Amniotic epithelial cell (primary cell): ENCODE measurements at places on chromosomes 12 and 14.

DNA sequence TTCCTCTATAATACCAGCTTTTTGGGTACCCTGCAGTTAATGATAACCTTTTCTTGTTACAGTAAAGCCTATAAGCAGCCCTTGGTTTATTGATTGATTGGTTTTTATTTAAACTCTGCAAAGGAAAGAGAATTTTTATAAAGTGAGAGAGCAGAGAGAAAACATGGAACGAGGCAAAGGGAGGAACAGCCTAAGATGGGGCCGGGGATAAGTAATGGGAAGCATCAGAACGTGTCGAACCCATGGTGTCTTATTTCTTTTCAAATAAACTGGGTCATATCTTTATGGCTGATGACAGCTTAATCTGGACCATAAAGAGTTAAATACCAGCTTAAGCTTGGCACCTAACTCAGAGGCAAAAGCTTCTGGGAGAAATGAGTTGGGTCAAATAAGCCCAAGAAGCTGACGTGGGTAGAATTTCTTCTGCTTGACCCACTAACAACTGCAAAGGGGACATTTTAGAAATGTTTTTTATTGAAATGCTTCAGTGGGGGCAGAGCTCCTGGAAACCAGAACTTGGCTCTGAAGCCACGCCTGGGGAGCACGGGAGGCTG is 12.0 kb upstream of the C14orf93 start:
- no peak for DNase-seq

GRCh38 chr12:30257618-30258017 is 438.1 kb downstream of the IPO8 start:
- DNase-seq, result no peak

DNA sequence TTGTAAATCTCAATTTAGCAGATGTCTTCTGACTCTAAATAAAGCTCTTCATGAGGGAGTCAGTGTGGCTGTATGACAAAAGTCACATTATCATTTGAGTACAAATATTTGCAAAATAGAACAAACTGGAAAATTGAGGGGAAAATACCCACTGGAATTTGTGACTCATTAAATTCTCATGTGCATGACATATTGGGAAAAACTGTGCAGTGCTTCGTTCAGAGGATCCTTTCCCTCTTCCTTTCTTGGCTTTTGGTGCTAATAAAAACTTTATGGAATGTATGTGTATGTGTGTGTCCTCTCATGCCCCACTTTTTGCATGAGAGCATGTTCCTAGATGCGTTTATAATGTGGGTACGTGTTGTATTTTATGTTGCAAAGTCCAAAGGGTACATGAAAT is 267.8 kb downstream of the KTN1 start:
- DNase-seq, result peak; percentile 34

- no peak for DNase-seq
These were observed 29.1 kb upstream of the HDAC7 start for GRCh38 chr12:47848853-47849252.

DNA sequence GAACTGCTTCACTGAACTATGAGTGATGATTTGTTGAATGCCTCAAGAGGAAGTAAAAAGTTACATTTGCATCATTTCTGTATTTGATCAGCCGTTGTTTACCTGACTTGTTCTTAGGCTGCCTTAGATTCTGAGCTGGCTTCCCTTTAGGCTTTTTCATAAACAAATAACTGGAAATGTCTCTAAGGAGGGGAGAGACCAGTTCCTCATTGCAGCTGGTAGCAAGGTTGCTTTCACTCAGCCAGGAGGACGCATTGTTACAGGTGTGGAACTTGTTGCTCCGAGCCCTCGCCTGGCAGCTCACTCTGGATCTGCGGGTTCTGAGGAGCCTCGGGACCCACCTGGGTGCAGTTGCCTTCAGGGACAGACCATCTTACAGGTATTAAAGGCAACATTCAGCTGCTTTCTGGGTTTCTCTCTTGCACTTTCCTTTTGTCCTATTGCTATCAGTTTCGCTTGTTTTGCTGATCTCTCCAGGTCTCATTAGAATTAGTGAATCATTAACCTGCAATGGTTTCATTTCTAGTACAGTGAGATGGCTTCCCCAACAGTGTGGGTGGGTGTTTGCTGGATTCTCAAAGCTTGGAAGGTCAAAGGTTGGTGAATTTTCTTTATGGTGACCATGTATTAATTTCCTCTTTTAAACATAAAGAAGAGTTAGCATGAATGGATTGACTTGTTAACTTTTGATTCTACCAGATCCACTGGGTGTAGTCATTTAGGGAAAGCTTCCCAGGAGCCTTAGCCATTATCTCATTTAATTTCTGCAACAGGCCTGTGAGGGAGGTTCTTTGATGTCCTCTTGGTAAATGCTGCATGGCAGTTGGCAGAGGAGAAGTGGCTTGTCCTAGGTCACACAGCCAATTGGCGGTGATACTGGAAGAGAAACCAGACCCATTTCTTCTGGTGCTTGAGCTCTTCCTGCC is at the start of gene PLEKHG7:
Gene PLEKHG7, plus strand, starts transcription at position 236 of the 926 bp plus-strand sequence. CDS start 3,643 bp downstream, outside the sequence.
- DNase-seq, result no peak

DNA sequence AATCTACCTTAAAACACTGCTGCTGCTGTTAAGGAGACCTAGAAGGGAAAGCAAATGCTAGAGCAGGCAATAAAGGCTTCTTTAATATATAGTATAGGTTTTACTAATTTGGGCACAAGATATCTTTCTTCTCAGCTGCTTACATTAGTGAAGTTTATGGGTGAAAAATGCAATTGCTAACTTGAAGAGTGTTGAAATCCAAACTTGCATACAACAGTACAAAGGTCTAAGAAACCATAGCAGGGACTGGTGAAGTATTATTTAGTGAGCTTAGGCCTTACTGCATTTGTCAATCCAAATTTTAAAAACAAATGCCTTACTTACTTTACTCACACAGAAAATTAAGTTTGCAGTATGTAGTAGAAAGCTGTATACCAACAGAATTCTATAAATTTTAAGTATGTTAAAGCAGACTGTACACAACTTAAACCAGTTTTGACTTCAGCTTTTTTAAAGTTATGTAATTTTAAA is 1.4 kb upstream of the AP4S1 start:
- DNase-seq, result no peak

DNA sequence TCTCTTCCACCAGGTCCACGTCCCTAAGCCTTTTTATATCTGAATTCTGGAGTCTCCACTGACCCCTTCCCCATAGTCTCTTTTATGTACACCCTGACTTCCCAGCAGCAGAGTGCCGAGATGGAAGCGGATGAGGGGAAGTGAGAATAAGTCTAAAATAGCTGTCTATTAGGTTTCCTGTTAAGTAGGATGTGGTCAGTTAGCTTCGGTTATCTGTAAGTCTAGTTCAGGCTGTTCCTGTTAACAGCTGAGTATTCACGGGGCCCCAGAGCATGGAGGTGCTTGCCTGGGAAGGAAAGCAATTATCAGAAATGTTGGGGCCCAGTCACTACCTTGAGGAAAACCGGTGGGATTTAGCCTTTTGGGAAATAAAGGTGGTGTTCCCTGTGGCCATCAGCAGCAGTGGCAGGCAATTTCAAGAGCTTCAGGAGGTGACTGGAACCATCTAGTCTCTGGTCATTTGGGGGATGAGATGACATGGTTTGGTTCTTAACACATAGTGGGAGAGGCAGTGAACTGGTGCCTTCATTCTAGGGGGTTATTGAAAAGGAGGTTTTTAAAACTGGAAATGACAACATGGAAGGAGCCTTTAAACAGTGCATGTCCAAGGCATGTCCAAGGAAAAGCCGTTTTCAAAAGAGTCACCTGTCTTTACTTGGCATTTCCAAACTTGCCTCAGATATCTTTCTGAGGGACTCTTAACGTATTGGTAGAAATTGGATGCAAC is 21.8 kb downstream of the CHST11 start:
- no peak for DNase-seq

DNA sequence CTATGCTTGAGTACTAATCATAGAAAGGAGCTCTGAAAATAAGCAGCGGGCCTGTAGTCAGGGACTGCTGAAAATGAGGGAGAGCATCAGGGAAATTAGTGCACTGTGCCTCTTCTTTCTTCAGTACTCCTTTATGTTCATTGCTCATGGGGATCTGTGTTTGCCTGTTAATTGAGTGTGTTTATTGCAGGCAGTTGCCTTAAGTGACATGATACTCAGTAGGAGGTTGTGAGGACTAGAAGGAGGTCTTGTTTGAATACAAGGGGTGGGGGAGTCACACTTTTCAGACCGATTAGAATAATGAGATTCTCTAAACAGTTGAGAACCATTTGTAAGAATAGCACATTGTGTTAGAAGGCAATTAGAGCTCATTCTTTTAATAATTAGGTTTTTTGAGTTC is 102.6 kb upstream of the SLCO1C1 start:
- DNase-seq, result no peak

- no peak for DNase-seq
These were observed 222.7 kb upstream of the SOX5 start for GRCh38 chr12:24172031-24172772.

DNA sequence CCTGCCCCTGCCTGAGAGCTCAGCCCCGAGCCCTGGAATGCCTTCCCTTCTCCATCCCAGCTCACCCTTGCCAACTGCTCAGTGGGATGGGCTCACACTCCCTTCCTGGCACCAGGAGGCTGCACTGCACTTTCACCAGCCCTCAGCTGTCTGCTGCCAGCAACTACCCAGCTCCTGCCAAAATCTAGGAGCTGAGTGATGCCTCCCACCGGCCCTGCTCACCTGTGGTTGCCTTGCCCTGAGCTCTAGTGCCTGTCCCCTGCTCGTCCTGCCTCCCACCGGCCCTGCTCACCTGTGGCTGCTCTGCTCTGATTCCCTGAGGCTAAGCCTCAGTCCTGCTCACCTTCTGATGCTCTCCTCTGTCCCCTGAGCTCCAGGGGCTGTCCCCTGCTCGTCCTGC is 119.8 kb downstream of the TMEM121 start:
- no peak for DNase-seq

DNA sequence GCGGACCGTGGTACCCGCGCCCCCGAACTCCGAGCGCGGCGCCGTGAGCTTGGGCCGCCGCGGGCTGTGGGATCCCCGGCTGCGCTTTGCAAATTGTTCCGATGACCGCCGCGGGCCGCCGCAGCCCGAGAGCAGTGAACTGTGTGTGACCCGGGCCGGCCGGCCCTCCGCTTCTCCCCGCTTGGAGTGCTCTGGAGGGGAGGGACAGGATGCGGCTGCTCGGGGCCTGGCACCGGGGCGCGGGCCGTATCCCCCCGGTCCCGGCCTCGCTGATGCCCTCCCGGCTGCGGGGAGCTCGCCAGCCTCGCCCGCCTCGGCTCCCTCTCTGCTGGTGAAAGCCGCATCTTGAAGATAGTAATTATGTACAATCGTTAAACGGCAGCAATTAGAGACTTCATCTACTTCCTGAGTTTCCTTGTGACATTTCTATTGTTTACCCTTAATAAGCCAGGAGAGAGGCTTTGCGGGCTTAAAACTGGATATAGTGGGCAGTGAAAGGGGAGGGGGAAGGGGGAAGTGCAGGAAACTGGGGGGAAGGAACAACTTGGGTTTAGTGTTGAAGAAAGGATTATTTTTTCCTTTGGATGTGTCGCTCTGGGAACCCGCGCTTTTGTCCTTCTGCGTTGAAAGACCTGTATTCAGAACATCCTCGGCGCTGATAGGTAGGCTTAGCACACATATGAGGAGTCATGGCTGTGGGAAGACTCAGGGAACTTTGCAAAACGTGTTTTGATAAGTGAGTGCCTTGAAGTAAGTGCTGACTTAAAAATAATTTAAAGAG is 1.2 kb downstream of the PELI2 start:
- peak; percentile 29 for DNase-seq

DNA sequence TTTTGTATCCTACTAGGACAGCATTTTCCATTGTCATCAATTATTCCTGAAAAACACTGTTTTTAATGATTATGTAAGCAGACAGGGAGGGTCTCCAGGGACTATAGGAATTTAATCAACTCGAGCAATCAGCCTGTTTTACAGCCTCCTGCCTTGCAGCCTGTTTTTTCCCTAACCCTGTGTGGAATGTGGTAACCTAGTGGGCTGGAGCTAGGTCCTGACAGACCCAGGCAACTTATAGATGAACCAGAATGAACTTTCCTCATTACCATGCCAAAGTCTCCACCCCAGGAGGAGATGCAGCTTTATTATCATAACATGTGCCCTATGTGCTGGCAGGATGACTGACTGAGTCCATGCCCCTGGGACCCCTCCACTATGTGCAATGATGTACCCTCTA is 375.1 kb downstream of the BMP4 start:
- DNase-seq, result no peak

DNA sequence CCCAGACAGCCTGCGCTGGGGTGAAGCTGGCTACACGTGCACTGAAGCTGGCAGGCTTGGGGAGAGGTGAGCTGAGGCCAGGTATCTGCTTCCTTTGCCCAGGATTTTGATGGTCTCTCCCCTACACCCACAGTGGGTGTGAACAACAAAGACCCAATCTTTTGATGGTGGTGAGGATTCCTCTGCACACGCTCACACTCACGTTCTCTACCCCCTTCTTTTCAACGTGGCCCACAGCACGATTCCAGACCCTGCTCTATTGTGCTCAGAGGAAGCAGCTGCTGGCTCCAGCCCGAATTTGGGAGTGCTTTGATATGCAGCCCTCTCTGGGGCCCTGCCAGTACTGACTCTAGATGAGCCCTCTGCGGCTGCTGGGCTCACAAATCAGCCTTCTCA is 4.9 kb downstream of the CD9 start:
- DNase-seq, result no peak

- no peak for DNase-seq
These were observed 3.7 kb downstream of the KMT5A start for GRCh38 chr12:123387508-123388176.

- DNase-seq, result no peak
These were observed 50.4 kb upstream of the DDX11 start for GRCh38 chr12:31023271-31023724.

DNA sequence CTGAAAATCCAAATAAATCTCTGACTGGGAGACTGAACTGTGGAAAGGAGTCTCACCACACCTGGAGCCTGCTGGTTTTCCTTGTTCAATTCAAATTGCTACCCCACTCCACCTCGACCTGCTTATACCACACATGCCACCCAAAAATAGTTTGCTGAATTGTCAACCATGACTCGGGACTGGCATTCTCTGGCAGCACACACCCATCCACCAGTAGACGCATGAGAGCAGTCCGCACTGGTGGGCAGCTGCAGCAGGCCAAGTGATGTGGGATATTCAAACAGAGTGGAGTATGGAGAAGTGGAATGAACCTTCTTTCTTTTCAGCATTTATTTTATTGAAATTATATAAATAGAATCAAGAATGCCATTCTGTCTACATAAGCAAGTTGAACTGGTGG is 38.7 kb upstream of the SYCP3 start:
- DNase-seq, result no peak

GRCh38 chr12:93798279-93799151 is 121.3 kb downstream of the CRADD start:
- no peak for DNase-seq

DNA sequence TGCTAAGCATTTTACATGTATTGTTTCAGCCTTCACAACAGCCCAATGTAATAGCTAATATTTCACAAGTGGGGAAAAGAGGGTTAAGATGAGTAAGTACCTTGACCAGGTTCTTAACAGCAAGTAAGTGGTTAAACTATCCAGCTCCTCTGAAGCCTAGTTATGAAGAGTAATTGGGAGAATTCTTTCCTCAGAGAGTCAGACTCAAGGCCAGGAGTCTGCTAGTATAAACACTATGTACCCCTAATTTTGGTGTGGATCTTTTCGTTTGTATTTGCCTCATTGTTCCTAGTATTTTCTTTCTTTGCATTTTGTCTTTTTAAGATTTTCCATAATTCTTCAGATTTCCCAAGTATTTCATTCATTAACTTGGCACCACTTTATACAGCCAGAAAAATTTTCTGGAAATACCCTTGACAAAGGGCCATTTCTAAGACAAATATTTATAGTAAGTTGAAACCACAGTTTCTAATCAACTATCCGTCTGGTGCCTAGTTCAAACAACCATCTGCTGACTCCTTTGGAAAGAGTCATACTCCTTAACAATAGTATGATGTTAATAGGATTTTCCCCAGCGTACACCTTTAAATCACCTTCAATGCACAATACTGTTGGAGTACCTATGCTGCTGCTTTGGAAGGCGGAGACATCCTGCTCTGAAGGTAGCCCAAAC is 81.2 kb downstream of the SCAF11 start:
- no peak for DNase-seq
